ENCODE measurements at places on chromosomes 3 and 15.

- peak; percentile 61 for DNase-seq
Measured at GRCh38 chr3:182969277-182969676, 11.1 kb downstream of the DCUN1D1 start.

- no peak for DNase-seq
Measured at GRCh38 chr3:49674497-49674983, 389 bp downstream of the APEH start.

- no peak for DNase-seq
Measured at GRCh38 chr15:66860844-66861243, 158.8 kb downstream of the SMAD6 start.

- DNase-seq, result no peak
Measured at GRCh38 chr3:142968319-142969025, 5.0 kb upstream of the PAQR9 start.

DNA sequence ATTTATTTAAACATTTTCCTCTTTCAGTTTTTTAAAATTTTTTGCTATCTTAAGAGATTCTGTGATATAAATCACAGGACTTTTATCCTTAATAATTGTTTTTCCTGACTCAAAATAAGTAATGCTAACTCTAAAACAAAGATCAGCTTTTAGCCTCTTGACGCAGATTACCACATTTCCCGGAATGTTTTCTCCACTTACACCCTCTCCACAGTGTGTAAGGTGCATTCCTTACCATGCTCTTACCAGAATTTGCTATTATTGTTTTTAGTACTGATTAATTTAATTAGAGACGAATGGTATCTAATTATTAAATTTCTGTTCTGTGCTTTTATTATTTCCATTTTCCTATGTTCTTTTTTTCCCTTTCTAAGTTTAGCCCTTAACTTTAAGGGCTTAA lies 34.8 kb downstream of the GUCA1C start:
- DNase-seq, result no peak

- DNase-seq, result peak; percentile 69
Measured at GRCh38 chr3:66362541-66362941, 138.3 kb downstream of the LRIG1 start.

DNA sequence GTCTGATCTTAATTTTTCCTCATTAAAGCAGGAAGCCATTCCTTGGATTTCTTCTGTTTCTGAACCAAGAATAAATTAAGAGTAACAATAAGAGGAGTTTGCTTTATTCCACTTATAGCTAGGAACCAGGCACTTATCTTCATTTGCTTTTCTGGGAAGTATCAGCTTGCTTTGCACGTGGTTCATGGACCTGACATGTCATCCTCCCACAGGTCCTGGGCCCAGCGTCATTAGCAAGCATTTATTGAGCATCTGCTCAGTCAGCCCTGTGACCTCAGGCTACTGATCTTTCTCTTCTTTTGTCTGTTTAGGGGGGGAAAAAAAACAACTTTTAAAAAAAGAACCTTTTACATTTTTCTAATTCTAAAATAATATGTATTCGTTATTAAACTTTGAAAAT lies 34.7 kb upstream of the CRTC3 start:
- no peak for DNase-seq

- DNase-seq, result peak; percentile 9
Measured at GRCh38 chr3:187624588-187624987, 45.6 kb downstream of the SST start.

- no peak for DNase-seq
Measured at GRCh38 chr3:23767546-23767945, 38.2 kb upstream of the UBE2E1 start.

DNA sequence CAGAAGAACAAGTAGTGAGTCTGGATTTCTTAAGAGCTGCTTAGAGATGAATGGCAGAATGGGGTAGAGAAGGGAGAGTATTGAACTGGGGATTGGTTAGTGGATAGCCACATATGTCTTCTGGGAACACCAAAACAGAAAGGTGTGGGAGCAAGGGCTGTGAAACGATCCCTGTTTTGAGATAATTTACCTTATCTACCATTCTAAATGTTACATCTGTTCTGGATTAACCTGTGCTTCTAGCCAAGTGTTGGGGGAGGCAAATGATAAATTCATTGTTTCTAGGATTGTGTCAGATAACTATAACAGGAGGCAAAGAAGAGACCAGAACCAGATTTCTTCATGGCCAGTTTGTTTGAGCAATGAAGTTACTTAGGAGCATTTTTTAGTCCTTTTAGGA lies 8.4 kb downstream of the NR1D2 start:
- no peak for DNase-seq
